Pancreas (tissue), 10 donors: ENCODE measurements at places on chromosomes 1 and 21.
A peak's percentile ranks its signal among the peaks of the same experiment; 100 is the strongest.

DNA sequence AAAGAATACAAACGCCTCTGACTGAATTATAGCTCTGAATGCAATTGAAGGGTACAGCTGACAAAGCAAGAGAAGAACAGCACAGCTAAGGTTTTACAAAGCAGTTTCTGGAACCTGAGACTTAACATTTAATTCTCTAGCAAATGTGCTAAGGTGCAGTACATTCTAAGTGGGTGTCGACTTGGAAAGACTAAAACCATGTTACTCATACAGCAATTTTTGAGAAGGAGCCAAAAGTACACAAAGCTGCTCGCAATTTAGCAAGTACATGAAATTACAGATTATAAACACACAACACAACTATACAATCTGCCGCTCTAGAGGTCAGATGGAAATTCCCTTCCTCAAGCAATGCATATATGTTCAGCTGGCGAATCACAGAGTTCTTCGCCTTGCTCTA is 121.9 kb downstream of the TIAM1 start:
- H3K4me3 ChIP-seq, result no peak overlapping the region
- H3K36me3 ChIP-seq, result no peaks in the 10 kb centered on the region
- no peak overlapping the region for H3K27ac ChIP-seq

DNA sequence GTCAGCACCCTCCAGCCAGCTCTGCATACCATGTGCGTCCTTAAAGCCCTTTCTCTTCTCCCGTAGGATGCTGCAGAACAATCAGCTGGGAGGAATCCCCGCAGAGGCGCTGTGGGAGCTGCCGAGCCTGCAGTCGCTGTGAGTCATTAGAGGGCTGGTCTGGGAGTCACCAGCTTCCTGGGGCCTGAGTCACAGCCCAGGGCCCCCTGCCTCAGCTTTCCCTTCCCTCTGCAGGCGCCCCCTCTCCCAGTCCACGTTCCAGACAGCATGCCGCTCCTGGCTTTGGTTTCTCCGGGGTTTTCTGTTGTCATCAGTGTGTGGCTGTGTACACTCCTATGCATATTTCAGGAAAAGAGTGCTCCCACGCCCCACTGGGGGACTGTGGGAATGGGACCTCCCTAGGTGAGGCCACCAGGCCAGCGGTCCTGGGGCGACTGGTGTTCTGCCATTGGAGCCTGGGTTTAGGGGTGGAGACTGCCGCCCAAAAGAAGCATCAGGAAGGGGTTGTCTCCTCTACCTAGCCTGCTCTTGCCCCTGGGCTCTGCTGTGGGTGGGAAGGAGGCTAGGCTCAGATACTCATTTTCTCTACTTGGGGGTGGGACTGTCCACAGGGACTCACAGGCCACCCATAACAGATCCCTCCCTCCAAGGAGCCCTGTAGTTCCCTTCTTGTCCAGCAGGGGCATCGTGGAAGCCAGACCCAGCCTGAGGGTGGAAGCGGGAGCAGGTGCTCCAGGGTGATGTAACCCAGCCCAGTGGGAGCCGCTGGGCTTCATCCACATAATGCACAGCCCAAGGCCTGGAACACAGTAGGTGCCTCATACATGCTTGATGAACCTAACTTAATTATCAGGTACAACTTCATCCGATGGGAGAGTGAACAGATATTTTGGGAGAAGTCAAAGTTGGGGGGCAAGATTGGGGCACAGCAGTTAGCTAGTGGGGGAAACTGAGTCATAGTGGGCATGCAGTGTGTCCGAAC is 42.5 kb downstream of the LGR6 start:
- H3K27me3 ChIP-seq, result no peaks in the 10 kb centered on the region
- no peak overlapping the region for H3K4me3 ChIP-seq
- peak; percentile 47 for DNase-seq
- no peak overlapping the region for H3K27ac ChIP-seq

GRCh38 chr1:36091698-36092097 is 3.0 kb downstream of the ADPRS start:
- H3K36me3 ChIP-seq, result peaks cover 13% of the 10 kb centered on the region
- no peak overlapping the region for H3K27ac ChIP-seq
- H3K4me3 ChIP-seq, result no peak overlapping the region
- no peaks in the 10 kb centered on the region for H3K4me1 ChIP-seq

DNA sequence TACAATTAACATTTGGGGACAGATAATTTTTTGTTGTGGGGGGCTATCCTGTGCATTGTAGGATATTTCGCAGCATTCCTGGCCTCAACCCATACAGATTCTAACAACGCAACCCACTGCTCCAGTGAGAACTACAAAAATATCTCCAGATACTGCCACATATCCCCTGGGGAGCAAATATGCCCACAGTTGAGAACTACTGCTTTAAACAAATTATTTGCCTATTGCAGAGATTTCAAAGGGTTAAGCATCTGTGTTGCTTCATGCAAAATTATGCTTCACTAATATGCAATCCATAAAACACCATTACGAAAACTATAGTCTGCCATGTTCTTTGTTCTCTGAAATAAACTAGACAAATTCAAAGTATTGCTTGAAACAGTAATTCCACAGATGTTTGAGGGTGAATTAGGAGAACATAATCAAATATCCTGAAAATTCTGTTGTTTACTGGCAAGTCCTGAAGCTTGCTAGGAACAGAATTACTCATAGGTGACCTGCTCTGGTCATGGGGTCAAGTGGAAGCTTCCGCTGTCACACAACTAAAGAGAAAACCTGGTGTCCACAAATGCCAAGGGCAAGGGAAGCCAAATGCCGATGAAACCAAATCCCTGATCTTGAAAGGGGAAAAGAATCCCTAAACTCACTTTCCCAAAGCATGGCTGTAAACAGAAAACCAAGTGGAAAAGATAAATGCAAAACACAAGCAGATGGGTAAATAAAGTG is 149.4 kb downstream of the RERE start:
- H3K4me1 ChIP-seq, result peaks cover 17% of the 10 kb centered on the region
- no peak overlapping the region for H3K27ac ChIP-seq
- DNase-seq, result no peak
- H3K4me3 ChIP-seq, result no peak overlapping the region

DNA sequence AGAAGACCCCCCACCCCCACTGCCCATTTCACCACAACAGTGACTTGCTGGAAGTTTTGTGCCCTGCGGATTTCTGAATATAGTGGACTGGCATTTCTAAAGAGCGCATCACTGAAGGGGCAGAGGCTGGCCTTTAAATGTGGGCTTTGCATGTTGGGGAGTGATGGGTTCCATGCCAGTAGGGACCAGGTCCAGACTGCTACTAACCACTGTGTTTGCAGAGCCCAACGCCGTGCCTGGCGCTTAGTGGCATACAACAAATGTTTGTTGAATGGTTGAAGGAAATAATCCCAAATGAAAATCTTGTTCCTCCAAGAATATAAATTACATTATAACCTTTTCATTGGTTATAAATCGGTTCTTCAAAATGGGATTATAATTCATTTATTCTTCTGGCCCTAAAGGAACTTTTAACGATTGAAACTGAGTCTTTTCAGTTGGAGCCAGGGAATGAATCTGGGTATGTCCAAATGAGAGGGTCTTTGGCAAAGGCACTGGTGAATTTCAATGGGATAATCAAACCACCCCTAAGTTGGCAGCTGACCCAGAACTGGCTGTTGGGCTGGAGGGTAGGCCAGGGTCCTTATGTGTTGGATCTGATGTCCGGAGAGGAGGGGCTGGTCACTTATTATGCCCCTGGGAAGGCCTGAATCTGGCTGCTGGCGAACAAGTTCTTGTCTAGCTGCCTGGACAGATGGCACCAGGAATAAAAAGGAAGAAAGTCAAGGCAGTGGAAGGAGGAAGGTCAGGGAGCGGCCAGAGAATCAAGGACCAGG is 13.8 kb upstream of the SDHB start:
- H3K4me3 ChIP-seq, result no peak overlapping the region
- H3K27me3 ChIP-seq, result no peaks in the 10 kb centered on the region
- no peaks in the 10 kb centered on the region for H3K36me3 ChIP-seq
- no peaks in the 10 kb centered on the region for H3K4me1 ChIP-seq

GRCh38 chr1:78291418-78291817 is 199.4 kb upstream of the PTGFR start:
- no peak overlapping the region for H3K27ac ChIP-seq
- no peaks in the 10 kb centered on the region for H3K27me3 ChIP-seq
- no peak for DNase-seq
- no peaks in the 10 kb centered on the region for H3K4me1 ChIP-seq
- H3K4me3 ChIP-seq, result no peak overlapping the region

DNA sequence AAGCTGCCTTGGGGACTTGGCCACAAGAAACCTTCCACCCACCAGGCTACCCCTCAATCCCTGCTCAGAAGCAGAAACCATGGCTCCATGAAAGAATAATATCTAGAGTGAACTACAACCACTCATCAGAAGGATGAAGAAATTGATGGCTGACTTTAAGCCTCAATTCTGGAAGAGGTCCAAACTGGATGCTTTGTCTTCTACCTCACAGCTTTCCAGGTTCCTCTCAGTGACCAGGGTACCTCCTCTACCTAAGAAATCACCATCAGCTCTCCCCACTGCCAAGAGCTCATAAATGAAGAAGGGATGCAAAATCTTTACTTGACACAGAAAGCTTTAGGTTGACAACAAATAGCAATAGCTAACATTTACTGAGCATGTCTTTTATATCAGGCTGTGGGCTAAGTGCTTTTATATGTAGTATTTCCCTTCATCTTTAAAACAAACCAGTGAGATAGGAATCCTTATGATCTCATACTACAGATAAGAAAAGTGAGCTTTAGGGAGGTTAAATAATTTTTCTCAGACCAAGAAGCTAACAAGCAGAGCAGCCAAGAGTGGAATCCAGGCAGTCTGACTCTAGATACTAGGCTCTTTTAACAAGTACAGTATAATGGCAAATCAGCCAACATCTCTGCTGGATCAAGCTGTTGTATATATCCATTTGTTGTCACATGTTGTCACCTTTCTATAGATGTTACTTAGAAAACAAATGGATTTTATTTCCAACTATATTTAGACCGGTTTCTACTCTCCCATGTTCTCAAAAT is 243.0 kb upstream of the SGIP1 start:
- no peak for DNase-seq

DNA sequence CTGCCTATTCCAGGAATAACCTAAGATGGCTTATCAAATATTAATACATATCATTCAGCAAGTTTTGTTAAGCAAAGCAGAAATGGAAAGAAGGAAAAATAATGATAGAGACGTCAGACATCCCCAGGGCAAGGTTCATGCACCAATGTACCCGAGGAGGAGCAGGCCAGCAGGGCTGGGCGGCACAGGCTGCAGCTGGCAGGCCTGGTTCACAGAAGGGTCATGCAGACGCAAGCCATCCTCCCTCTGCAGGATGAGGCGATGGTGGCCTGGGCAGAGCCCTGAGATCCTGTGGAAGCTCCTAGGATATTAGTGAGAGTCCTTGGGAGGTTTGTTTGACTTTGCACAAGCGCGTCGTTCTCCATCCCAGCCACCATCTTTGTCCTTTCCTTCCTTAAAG is 30.0 kb downstream of the BATF3 start:
- H3K4me3 ChIP-seq, result no peak overlapping the region
- H3K27ac ChIP-seq, result no peak overlapping the region
- H3K27me3 ChIP-seq, result no peaks in the 10 kb centered on the region
- no peaks in the 10 kb centered on the region for H3K36me3 ChIP-seq

DNA sequence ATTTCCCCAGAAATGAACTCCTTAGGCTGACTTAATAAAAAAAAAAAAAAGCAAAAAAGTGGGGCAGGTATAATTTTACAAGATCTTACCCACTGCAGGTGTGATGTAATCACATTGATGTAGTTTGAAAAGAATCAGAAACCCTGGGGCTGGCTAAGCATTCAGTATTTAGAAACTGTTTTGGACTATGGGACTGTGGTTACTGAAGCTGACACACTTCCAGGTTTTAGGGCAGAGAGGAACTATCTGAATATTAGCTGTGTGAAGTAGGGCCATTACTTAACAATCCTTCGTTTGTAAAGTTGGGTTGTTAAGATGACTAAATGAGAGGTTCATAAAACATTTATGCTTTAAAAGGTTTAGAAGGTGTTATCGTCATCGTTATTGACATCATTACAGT is 165.3 kb downstream of the FASLG start:
- no peaks in the 10 kb centered on the region for H3K27me3 ChIP-seq
- no peak for DNase-seq
- no peak overlapping the region for H3K27ac ChIP-seq
- H3K36me3 ChIP-seq, result no peaks in the 10 kb centered on the region
- H3K4me1 ChIP-seq, result no peaks in the 10 kb centered on the region
- no peak overlapping the region for H3K4me3 ChIP-seq

- H3K4me3 ChIP-seq, result no peak overlapping the region
- no peaks in the 10 kb centered on the region for H3K36me3 ChIP-seq
- DNase-seq, result no peak
- H3K27me3 ChIP-seq, result no peaks in the 10 kb centered on the region
- H3K4me1 ChIP-seq, result no peaks in the 10 kb centered on the region
Observed at GRCh38 chr21:18499761-18500376, 96.3 kb upstream of the TMPRSS15 start.

DNA sequence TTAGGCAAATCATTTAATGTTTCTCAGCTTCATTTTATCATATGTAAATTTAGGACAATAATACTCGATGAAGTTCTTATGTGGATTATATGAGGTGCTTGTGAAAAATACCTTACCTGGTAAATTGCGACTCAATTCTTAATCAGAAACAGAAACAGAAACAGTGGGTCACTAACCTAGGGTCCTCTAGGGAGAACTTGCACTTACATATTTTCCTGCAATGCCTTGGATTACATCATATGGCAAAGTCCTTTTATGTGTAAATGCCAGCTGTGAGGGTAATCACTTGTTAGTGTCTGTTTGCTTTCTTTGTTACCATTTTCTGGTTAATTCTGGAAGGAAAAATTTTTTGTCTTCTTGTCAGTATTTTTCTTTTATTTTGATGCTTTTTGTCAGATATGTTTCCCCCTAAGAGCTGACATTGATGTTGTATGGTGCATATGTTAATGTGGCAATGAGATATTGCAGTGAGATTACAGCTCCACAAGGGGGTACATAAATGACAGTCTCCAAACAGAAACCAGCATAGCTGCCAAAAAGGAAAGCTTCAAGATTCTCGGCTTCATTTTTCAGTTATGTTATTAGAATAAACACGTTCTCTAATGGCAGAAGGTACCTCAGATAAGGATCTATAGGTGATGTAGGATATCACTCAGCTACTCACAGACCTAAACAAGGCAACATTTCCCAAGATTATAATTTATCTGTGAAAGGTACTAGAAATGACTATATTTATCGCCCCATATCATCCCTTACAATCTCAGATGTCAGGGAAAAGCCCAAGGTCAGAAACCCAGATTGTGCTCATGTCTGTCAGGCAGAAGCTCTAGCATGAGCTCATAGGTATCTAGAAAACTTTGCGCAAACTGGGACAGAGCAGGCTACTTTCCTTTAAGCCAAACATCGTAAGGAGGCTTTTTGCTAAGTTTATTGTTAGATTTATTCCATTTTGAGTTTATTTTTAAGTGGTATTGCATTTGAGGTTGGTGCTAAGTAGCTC is 119.9 kb downstream of the FASLG start:
- no peak for DNase-seq
- no peaks in the 10 kb centered on the region for H3K4me1 ChIP-seq
- no peaks in the 10 kb centered on the region for H3K36me3 ChIP-seq
- no peaks in the 10 kb centered on the region for H3K27me3 ChIP-seq
- H3K27ac ChIP-seq, result no peak overlapping the region

DNA sequence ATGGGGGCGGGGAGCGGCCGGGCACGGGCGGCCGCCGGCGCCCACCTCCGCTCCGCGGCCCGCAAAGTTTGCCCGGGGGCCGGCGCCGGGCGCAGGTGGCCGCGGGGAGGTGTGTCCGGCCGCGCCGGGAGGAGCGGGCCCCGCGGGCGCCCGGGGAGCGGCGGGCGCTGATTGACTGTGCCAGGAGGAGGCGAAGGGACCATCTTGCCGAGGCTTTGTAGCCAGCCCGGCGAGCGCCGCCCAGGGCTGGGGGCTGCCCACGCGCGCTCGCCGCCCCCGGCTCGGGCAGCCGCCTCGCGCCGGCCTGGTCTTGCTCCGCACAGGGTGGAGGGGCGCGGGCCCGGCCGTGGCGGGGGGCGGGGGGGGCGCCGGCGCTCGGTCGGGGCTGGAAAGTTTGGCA is 432 bp downstream of the EPHB2 start:
- no peak for DNase-seq
- no peaks in the 10 kb centered on the region for H3K36me3 ChIP-seq
- peak overlapping the region; percentile 67 for H3K4me3 ChIP-seq
